ENCODE measurements at places on chromosomes 1 and 21.

DNA sequence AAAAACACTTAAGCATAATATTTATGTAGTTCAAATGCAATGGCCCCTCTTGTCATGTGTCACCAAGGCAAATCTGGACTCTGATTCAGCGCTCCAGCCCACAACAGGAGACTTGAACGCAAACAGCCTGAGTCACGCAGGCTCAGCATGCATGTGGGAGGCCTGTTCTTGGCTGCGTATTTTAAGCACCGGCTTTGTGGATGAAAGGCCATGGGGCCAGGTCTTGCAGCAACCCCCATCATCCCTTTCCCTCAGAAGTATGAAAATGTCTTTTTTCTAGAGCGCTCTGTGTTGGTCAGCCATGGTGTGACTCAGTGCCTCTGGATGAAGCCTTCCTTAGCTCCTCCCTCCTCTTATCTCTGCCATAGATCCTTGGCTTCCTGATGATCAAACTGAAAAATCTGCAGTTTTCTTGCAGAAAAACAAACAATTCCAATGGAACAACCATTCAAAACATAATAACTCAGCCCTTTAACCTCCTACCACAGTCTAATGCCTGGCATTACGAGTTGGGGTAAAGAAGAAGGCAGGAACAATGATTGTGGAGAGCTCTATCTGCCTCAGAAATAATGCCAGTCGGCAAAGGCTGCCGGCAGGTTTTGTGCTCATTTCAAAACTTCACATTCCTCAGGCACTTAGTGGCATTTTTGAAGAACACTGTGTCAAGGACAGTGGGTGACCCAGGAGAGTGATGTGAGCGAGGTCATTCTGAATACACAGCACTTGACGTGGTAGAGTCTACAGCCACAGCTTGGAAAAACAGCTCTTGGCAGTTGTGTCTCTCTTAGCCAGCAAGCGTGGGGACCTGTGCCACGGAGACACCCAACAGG is 167.5 kb downstream of the CLIC6 start:
- DNase-seq, result peak; percentile 90

- no peak for DNase-seq
Observed at GRCh38 chr1:48831120-48831978, 54.7 kb upstream of the BEND5 start.

GRCh38 chr1:154847891-154848290 is 22.2 kb downstream of the KCNN3 start:
- DNase-seq, result no peak

DNA sequence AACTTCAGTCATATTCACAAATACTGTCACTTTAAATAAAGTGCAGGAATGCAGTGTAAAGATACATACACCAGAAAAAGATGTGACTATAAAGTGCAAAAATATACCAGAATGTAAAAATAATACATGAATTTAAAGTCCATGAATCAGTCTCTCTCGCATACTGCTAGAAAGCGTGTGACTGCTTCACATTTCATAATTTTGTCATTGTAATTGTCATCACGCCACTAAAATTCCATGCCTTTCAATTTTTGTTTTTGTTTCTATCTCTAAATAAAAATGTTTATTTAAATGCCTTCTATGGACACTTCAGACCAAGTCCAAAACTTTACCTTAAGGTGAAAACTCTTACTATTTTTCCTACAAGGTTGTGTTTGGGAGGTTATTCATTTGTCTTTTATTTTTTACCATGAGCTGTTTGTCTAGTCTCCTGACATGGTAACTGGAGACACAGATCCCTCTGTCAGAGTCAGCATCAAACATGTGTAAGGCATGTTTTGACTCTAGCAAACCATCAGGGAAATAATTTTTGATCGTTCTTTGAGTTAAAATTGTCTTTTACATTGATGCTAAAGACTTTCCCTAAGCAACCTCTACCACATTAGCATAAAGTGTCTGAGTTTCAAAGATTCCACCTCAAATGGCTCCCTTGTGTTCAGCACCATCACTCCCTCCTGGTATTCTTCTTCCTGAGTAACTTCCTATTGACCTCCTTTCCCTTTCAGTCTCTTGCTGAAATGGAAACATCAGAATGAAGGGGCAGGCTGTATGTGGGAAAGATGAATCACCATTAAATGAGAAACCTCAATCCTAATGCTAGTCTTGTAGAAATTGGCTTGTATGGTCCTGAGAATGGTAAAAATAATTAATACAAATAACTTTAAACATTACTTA is 14.0 kb upstream of the AIM2 start:
- DNase-seq, result no peak

Measured in T1000 (cell line).